ENCODE measurements at places on chromosomes 5 and 9.

DNA sequence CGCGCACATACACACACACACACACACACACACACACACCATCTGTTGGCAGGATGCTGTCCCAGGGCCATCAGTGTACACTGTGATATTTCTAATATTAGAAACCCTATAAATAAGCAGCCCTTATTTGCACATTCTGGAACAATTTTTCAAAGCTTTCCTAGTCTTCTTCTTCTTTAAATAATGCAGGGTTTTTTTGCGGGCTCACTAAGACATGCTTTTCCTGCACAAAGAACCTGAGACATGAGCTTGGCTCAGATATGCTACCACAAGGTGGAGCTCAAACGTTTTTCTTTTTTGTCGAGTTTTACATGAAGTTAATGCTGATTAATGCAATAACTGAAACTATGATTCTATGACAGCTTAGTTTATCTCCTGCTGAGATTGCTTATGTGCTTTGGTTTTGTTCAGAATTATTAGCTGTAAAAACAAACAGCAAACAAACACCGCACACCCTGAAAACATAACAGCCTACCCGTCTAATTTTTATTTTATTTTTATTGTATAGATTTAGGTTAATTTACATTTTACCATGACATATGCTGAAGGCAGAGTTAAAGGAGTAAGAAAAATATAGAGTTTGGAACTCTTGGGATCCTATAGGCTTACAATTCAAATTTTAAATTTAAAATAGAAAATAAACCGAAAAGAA, 95.8 kb downstream of the ALDH1A1 start:
- no peak for DNase-seq

DNA sequence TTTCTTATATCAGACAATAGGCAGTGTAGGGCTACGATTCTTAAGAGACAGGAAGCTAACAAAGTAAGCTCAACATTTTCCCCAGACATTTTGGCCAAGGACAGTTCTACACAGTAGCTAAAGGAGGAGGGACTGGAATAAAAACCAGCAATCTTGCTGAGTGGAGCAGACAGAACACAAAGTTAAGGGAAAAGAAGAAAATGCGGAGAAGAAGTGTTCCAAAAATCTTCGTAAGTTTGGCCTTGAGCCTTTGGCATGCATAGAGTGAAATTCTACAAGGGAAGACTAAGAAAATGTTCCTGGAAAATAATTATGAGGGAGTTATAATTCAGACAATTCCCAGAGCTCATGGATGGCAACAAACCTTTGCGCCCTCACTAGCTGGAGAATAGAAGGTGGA, 748.0 kb upstream of the CTNND2 start:
- DNase-seq = no peak

- DNase-seq = no peak
Observed at GRCh38 chr9:21357479-21358460, 7.1 kb upstream of the IFNA6 start.

- DNase-seq = no peak
Observed at GRCh38 chr5:156691572-156691971, 158.5 kb upstream of the PPP1R2B start.

GRCh38 chr5:107341376-107342084, 329.2 kb downstream of the EFNA5 start:
- DNase-seq = no peak

- no peak for DNase-seq
Observed at GRCh38 chr5:41822036-41822435, 48.2 kb downstream of the OXCT1 start.

DNA sequence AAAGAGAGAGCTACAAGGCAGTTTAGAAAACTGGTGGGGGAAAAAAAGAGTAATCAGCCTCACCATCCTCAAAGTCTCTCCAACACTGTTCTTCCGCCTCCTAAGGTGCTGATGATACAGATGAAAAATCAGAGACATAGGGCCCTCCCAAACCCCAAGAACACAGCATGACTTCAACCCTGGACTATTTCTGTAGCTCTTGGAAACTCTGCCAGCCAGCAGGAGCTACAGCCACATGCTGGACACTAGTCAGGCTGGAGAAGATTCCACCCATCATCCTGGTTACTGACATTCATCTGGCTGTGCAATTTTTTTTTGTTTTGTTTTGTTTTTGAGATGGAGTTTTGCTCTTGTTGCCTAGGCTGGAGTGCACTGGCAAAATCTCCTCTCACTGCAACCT, 42.4 kb downstream of the OXCT1 start:
- no peak for DNase-seq

- peak; percentile 65 for DNase-seq
Observed at GRCh38 chr5:135398855-135399793, at the start of gene MACROH2A1. TSS of gene MACROH2A1 (minus strand) at chr5:135399231. CDS start at chr5:135389093, 10,138 bp downstream.

GRCh38 chr5:117203584-117203983, 629.0 kb upstream of the SEMA6A start:
- no peak for DNase-seq

GRCh38 chr5:93017849-93018248, 563.2 kb downstream of the NR2F1-AS1 start:
- DNase-seq = no peak

GRCh38 chr9:27963836-27964235, 390.6 kb upstream of the C9orf72 start:
- no peak for DNase-seq

GRCh38 chr9:20603524-20604268, 18.6 kb downstream of the MLLT3 start:
- no peak for DNase-seq

DNA sequence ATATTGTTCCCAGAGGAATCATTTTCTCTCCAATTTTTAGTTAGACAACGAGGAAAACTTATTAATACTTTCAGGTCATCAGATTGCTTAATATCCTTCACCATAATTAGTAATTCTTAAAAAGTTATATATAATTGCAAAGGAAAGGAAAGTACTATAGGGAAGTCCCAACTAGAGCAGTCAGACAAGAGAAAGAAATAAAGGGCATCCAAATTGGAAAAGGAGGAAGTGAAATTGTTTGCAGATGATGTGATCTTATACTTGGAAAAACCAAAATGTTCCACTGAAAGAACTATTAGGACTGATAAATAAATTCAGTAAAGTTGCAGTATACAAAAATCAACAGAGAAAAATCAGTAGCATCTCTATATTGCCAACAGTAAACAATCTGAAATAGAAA, 223.5 kb upstream of the MEF2C start:
- no peak for DNase-seq

GRCh38 chr5:136006761-136007251, 22.0 kb upstream of the TGFBI start:
- DNase-seq = no peak

GRCh38 chr5:50898966-50899365, 232.5 kb downstream of the PARP8 start:
- no peak for DNase-seq

DNA sequence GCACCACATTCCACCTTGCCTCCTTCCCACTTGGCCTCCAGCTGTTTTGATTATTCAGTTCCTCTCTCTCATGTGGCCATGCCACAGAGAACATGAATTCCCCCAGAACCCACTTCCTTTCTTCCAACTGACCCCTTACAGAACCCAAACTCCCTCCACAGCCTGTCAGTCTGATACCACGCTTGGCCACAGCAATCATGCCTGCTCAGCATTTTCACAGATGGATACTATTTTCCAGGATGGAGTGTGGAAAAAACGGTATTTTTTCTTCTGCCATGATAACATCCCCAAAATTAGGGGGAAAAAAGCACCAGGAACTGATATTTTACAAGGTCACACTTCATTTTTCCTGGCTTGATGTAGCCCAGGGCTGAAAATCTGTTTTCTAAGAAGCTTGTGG, 34.9 kb upstream of the SLIT3 start:
- DNase-seq = no peak

DNA sequence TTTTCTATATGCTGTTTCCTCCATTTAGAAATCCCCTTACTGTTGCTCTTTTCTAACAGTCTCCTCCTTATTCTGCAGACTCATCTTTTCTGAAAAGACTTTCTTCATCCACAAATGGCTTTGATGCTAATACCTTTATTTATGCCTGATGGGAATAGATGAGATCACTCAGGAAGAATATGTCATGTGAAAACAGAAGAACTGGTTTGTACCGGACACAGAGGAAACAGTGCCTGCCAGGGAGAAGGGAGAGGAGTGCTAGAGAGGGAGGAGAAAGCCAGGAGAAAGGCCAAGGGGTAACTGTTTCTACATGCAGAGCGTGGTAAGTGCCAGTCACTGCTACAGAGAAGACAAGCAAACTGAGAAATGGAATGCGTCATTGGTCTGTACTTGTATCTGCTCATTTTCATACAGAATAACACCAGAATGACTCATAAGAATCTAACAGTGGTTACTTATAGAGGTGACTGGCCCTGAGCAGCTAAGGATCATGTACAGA, 45.9 kb upstream of the PJA2 start:
- DNase-seq = no peak

DNA sequence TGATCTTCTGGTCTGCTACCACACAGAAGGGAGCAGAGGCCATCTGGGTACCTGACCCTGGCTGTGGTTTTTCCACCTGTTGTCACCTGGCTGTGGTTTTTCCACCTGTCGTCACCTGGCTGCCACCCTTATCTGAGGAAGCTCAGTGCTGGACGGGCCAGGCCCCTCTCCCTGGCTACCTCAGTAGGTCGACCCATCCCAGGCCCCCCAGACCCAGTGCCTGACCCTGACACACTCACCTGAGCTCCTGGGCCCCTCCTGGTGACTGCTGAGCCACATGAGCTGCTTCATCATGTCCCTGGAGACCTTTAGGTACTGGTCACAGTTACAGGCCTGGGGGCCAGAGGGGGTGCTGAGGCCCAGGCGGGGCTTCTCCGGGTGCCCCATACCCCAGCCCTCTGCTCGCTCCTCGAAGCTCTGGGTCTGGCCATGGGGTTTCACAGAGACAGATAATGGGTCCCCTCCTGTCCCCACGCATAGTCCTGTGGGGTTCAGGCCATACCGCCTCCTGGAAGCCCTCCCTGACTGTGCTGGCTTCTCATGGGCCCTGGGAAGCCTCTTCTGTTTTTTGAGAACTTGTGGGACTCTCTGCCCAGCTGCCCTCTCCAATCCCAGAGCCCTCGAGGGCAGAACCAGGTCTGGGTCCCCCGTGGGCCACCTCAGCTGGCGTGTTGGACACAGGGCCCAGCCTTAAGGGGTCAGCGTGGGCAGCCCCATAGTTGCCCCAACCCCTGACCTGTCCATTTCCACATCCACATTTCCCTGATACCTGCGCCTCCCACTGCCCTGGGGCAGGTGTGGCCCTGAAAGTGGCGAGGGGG, 7.5 kb upstream of the NRARP start:
- no peak for DNase-seq

Measured in NK-92 treated with Interleukin-12 subunit alpha and Interleukin-12 subunit beta, amount 100 ng/mL, for 24 hours (cell line).